ENCODE measurements at places on chromosomes 13 and 19. TPM values are rescaled to one million over a fixed set of nuclear protein-coding genes. Genes with fewer than 3 reads are reported as not detected.

The PRODH2 gene
- total RNA-seq: not detected

The C13orf46 gene
- total RNA-seq: 0.64 TPM

The ZNF837 gene
- 0.86 TPM for total RNA-seq

The ZNF418 gene
- total RNA-seq: 3.4 TPM

The RASGRP4 gene
- 1.9 TPM for total RNA-seq

The ZNF17 gene
- 11.1 TPM for total RNA-seq

The HIPK4 gene
- not detected for total RNA-seq
